ENCODE measurements at places on chromosomes 4 and X.

- DNase-seq: no peak
Measured at GRCh38 chr4:139972305-139972704, 181.7 kb downstream of the MAML3 start.

DNA sequence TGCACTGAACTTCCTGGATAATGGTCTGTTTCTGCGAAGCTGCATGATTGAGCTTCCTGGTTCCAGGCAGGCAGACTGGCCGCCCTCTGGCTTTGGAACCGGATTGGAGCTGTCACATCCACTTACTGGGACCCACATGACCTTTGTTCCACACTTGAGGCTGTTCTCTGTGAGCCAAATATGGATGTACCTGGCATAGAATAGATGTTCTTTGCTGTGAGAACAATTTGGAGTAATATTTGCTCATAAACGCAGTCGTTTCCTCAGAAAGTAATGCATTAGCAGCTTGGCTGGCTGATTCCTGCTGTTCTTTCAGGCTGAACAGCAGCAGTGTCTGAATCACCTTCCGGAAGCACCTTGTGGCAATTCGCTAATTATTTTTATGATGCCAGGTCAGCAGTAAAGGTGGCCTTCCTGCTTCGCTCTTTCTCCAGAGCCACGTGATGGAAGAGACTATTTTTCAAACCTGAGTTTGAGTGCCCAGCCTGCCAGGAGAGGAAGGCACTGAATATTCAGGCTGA, 78.1 kb upstream of the BOD1L1 start:
- no peak for DNase-seq

DNA sequence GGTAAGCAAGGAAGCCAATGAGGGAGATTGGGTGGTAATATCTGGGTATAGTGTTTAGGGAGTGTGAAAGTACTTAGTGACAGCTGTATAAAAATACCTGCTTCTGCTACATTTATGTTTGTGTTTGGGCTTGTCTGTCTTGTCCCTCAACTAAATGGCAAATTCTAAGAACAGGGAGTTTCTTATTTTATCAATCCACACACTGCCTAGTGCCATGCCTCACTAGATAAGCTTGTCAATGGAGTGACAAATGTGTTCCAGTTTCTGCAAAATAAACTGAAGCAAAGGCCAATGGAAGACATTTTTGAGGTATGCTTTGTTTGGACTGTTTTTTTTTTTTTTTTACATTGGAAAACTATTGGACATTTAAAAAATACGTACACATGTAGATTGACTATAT, 418.0 kb downstream of the SH2D1A start:
- DNase-seq: no peak

DNA sequence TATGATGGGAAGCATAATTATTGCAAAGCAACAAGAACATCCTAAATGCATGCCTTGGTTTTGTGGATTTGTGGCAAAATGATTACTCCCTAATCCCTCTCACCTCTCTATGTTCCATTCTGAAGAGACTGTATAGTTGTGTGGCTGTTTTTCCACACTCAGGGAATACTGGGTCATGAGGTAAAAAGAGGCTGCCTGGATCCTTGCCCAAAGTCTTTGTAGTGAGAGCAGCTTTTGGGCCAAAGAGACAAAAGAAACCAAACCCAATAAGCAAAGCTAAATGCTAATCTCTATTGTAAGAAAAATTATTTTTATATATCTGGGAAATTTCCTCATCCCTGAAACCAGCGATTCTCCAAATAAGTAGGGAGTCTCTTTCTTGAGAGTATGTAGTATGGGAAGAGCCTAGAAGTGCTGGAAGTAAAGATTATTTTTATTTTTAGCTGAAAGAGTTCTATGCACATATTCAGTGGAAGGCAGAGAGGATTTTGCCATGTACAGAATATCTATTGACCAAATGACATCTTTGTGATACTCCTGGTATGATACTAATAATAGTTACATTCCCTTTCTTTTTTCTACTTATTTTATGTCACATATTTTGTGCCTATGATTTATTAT, 24.9 kb upstream of the SULT1B1 start:
- DNase-seq: no peak

DNA sequence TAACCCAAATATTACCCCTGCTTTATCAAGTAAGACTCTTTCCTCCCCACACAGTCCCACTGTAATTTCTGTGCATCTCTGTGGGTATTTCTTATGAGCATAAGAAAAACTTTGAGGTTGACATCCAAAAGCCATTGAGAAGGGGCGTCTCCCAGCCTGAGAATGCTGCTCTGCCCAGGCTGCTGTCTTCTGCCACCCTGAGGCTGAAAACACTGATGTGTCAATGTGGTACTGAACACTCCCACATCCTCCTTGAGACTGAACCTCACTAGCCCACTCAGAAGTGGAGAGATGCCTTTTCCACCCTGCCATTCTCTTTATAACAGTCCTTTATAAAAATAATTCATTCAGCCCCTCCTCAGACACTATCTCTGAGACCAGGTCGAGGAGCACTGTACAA, 120.8 kb downstream of the SMIM20 start:
- DNase-seq: no peak

Measured in T47D (cell line).